ENCODE measurements at places on chromosomes 7 and 10.

GRCh38 chr10:26367771-26368170, 70.4 kb upstream of the APBB1IP start:
- no peak for DNase-seq

GRCh38 chr10:119263951-119264617, 56.7 kb downstream of the GRK5 start:
- no peak for DNase-seq

GRCh38 chr7:30682212-30683083, at the start of gene CRHR2:
Gene CRHR2 (minus strand): TSS chr7:30682456. CDS start chr7:30682280, 176 bp downstream.
- DNase-seq, result peak; percentile 37

GRCh38 chr10:60148266-60148840, 241.3 kb downstream of the ANK3 start:
- no peak for DNase-seq

DNA sequence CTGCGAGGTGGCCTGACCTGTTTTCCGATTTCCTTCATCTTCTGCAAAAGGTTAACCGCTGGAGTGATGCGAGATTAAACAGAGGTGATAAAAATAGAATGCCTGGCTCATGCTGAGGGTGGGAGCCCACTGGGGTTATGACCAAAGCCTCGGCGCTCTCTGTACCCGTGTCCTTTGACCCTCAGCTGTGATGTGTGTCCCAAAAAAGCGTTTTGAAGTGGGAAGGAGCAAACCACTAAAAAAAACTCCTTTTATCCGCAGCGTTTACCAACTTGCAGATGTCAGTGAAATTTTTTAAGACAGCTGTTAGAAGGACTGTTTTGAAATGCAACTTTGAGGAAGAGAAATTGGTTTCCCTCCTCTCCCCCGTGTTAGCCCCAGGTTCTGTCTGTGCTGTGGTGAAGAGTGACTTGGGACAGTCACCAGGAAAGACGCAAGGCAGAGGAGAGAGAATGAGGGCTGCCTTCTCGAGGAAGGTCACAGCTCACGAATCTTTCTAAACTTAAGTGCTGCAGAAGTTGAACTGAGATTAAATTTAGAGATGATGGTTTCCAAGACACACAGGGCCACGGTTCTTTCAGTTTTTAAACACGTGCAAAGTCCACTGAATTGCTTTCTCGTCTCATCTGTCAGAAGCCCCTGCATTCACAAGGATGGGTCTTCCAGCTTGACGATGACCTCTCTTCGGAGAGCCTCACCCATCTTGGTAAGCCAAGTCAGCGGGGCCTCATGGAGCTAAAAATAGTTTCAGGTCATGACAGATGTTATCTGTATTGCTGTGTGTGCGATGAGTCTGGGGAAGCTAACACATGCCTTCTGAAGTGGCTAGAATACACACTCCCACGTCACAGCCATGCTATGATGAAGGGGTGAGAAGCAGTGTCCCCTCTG, 27.6 kb downstream of the AMZ1 start:
- DNase-seq, result no peak

GRCh38 chr7:98618786-98619185, 1.7 kb downstream of the NPTX2 start:
- no peak for DNase-seq

DNA sequence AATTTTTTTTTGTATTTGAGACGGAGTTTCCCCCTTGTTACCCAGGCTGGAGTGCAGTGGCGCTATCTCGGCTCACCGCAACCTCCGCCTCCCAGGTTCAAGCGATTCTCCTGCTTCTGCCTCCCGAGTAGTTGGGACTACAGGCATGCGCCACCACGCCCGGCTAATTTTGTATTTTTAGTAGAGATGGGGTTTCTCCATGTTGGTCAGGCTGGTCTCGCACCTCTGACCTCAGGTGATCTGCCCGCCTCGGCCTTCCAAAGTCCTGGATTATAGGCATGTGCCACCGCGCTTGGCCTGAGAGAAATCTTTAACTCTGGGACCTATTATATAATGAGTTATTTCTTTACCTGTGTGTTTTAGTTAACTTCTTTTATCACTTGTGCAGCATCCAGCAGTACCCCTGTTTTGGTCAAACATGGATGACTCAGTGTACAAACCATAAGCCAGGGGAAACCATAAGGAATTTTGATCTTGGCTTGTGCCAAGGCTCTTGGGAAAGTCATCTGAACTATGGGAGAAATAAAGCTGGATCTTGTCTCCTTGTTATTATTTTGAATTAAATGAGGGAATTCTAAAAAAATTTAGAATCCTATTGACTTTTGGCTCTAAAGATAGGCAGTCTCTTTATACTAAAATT, 23.6 kb upstream of the ZRANB1 start:
- no peak for DNase-seq

GRCh38 chr10:69327463-69328379, 49.4 kb downstream of the HK1 start:
- peak; percentile 36 for DNase-seq

GRCh38 chr7:434891-435629, 84.6 kb downstream of the PDGFA start:
- no peak for DNase-seq

DNA sequence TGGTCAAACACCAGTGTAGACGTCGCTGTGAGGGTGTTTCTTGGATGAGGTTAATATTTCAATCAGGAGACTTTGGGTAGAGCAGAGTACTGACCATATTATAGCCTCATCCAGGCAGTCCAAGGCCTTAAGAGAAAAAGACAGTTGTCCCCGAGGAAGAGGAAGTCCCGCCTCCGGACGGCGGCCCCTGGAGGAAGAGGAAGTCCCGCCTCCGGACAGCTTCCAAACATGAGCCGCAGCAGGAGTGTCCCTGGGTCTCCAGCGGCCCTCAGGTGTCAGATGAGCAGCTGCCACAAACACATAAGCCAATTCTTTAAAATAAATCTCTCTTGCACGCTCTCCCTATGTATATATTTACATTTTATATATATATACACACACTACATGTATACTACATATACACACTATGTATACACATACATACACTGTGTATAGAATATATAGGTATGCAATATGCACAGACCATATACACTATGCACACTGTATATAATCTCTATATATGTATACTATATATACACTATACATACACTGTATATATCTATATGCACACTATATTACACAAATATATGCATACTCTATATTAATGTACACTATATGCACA, 37.5 kb downstream of the PWWP2B start:
- no peak for DNase-seq

GRCh38 chr7:80884511-80885195, 34.2 kb downstream of the SEMA3C start:
- DNase-seq, result no peak

GRCh38 chr10:63722537-63722936, 201.3 kb downstream of the REEP3 start:
- DNase-seq, result no peak

DNA sequence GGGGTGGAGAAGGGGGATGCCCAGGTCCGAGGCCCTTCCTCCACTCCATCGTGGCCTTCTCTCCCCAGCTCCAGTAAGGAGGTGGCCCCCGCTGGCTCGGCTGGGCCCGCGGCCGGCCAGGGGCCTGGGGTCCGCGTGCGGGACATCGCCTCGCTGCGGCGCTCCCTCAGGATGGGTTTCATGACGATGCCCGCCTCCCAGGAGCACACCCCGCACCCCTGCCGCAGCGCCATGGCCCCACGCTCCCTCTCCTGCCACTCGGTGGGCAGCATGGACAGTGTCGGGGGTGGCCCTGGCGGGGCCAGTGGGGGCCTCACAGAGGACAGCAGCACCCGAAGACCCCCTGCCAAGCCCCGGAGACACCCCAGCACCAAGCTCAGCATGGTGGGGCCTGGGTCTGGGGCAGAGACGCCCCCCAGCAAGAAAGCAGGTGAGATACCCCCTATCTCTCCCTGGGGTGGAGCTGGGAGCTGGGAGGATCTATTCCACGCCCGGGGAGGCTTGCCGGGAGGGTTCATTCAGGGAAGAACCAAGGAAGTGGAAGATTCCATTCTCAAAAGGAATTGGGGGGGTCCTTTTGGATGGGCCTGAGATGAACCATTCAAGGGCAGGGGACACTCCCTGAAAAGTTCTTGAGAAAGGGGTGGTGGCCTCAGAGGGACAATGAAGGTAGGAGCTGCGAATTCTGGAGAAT, 3.2 kb downstream of the NYAP1 start:
- no peak for DNase-seq

DNA sequence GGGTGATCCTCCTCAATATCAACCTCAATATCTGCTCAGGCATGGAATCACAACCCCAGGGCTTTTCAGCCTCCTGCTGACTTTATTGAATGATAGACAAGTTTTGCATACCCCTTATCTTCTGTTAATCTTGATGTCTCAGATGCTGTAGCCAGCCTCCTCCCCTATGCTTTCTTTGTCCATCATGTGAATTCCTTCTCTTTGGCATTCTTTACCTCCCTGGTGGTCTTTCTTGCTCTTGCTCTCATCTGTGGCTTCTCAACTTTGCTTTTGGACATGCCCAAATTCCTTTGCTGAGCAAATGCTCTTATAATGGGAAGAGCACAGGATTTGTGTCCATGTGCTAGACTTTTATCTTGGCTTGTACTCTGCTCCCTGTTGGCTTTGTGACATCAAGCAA, 73.4 kb upstream of the FAM13C start:
- DNase-seq, result no peak

DNA sequence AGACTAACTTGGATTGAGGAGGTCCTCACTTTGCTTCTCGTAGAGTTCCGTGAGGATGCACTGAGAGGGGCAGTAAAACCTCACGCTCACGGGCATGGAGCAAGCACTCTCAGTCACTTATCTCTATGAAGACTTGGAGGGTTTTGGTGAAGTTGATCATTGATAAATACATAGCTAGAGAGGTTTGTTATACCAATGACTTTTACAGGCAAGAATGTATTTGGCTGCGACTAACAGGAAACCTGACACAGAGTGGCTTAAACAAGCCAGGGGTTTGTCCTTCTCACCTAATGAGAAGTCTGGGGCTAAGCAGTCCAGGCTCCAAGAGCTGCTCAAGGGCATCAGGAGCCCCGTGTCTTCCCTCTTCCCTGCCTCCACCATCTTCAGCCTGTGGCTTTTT, 6.1 kb downstream of the BICC1 start:
- no peak for DNase-seq

DNA sequence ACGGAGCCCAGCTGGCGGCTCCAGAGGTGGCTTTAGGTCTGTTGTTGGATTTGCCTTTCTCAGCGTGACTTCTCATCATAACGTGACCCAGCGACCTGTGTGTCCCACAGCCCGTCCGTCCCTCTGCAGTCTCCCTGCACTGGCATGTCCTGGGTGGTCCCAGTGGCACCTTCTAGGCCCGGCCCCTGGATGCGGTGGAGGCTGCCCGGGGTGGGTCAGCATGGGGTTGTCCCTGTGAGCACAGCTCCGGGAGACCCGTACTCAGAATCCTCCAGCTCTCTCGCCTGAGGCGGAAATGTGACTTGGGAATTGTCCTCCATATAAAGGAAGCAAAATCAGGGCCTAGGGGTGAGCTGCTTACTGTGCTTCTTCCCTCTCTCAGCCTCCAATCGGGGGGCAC, 25.6 kb upstream of the AP5Z1 start:
- DNase-seq, result no peak

DNA sequence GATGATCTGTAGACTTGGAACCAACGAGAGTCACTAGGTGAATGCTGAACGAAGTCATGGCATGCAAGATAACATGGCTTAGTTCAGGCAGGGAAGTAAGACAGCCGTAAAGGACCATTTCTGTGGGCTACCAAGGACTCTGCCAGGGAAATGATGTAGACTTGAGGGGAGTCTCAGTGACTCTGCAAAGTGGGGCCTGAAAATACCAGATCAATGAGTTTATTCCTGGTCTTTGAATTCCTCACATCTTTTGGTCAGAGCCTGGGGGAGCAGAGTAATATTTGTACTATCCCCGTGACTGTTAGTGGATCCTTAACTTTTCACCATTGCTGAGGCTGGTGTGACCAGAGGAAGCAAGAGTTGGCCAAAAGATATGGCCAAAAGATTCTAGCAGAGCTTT, 60.7 kb upstream of the INHBA start:
- no peak for DNase-seq

- DNase-seq, result no peak
These were observed 66.4 kb downstream of the ST8SIA6 start for GRCh38 chr10:17387861-17388503.

GRCh38 chr10:14468023-14468441, 137.3 kb upstream of the FRMD4A start:
- no peak for DNase-seq

DNA sequence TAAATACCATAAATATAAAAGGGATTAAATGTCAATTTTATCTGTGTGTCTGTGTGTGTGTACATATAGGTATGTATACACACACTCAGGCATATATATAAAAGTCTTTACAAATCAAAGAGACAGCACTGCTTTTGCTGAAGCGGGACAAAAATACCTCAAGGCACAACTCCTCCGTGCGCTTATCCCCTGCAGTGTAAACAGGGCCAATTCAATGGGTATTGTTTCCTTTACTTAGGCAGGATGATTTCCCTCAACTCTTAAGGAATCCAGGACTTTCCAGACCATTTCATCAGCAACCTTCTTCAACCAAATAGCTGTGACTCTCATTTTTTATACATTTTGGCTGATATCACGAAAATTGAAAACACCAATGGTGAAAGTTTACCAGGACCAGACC, 227.7 kb downstream of the CRPPA start:
- DNase-seq, result no peak

- DNase-seq, result no peak
These were observed 11.2 kb downstream of the MNX1 start for GRCh38 chr7:156998988-156999957.

GRCh38 chr7:22252936-22253536, 103.9 kb downstream of the RAPGEF5 start:
- DNase-seq, result no peak

- DNase-seq, result no peak
These were observed 754 bp downstream of the SLC25A13 start for GRCh38 chr7:96321031-96321657.

DNA sequence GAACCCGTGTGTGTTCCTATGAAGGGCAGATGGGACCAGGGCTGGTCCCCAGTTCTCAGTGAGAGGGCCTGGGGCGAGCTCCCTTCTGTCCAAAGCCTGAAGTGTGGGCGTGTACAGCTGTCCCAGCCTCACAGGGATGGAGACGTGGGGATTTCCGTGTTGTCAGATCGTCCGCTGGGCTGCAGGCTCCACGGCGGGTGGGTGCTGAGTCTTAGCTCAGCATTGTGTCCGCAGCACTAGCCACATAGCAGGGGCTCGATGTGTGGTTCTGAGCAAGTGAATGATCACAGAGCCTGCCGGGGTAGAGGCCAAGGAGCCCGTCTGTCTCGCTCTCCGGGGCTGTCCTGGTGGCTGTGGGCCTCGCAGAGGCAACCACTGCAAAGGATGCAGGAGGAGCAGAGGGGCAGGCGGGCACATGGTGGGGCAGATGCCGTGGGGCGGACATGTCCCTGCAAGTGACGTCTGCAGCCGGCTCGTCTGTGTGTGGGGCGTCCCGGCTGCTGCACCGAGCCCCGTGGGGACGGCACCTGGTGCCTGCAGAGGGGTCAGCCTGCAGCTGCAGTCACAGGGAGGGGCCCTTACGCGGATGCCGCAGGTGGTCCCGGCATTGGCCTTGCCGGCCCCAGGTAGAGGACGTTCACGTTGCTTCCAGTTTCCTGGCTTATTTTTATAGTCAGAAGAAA, 30.9 kb downstream of the FAM20C start:
- no peak for DNase-seq

GRCh38 chr10:10845826-10846503, 171.7 kb upstream of the CELF2 start:
- no peak for DNase-seq

- no peak for DNase-seq
These were observed 1.5 kb downstream of the STOX1 start for GRCh38 chr10:68828833-68829232.

- DNase-seq, result no peak
These were observed 74.6 kb downstream of the VCL start for GRCh38 chr10:74072503-74072902.

Measured in GM12892 (cell line).